G401 (cell line): ENCODE measurements at places on chromosomes 11 and 22.
A peak's percentile ranks its signal among the peaks of the same experiment; 100 is the strongest.

DNA sequence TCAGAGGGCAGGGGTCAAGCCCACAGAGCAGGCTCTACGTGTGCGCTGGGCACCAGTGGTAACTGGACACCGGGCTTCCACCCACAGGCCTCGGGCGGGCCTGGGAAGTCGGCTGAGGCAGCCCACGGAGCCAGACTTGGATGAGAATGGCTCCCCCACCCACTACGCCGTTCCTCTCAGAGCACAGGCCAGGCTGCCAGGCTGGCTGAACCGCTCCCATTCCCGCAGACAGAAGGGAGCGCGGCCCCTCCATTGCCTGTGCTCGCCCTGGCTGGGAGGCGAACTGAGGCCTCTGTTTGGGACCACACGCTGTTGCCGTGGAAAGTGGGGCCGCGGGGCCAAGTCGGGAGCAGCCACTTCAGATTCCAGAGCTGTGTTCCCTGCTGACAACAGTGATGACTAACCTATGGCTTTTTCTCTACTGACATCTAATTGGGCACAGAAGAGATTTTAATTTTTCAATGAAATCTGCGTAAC lies 63.9 kb downstream of the MYH9 start:
- no peak for DNase-seq

- peak; percentile 75 for DNase-seq
These were observed 1.3 kb upstream of the ESAM start for GRCh38 chr11:124763156-124763947.

DNA sequence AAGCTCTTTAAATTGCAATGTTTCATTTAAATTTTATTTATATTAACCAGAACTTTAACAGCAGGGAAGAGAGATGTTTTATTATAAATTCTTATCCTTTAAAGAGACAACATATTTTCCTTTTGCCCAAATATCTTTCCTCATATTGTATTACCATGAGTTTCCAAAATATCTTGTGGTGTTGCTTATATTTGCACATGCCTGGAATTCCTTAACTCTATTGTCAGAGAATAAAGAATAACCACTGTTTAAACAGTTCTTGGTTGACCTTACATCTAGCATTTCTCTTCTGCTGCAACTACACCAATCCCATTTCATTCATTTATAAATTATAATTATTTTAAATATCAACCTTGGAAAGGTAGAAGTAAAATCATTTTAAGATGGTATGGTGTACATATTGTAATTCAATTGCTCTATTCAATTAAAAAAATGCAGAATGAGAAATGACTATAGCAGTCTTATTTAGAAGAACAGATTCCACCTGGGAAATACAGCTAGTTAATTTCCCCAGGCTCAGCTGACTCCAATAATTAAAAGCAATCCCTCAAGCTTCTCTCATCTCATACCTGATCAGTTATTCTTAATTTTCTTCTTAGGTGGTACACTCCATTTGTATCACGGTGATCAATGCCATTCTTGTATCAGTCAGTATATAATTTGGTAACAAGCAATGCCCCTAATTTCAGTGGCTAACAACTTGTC lies 923.3 kb downstream of the KCNA4 start:
- no peak for DNase-seq

- no peak for DNase-seq
These were observed 67.7 kb downstream of the ST3GAL4 start for GRCh38 chr11:126423154-126423553.

- DNase-seq = no peak
These were observed 754.0 kb upstream of the FAT3 start for GRCh38 chr11:91470656-91471055.

DNA sequence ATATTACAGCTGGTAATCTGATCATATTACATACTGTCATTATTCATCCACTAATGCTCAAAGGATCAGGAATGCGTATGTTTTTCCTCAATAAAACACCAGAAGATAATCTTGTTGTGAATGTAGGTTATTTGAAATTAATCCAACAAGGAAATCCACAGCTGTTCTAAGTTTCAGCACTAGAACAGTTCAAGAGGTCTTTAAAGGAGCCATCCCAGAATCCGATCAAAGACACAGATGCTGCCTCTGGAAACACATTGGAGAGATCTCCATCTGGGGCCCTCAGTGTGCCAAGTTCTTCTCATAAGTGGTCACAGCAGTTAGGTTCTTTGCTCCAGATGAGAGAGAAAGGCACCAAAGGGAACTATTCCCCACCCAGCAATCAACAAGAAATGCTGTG lies 1955.1 kb upstream of the RAG2 start:
- no peak for DNase-seq
